Amygdala (tissue), 56 donors: ENCODE measurements at places on chromosomes 7 and 10.

DNA sequence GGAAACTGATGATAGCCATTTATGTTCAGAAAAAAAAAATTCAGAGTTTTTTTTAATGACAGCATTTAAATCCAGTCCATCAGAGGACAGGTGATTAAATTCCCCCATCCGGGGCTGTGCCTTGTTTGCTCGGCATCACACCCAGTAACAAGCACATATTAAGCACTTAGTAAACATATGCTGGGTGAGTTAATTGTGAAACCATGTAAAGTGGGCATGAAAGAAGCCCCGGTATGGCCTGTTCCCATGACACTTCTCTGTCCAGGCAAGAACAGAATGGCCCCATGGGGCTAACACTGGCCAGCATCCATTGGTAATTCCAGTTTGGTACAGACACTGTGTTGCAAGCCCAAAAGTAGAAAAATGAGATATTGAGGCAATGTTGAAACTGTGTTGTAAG, 220.8 kb upstream of the RNF32 start:
- DNase-seq = no peak

DNA sequence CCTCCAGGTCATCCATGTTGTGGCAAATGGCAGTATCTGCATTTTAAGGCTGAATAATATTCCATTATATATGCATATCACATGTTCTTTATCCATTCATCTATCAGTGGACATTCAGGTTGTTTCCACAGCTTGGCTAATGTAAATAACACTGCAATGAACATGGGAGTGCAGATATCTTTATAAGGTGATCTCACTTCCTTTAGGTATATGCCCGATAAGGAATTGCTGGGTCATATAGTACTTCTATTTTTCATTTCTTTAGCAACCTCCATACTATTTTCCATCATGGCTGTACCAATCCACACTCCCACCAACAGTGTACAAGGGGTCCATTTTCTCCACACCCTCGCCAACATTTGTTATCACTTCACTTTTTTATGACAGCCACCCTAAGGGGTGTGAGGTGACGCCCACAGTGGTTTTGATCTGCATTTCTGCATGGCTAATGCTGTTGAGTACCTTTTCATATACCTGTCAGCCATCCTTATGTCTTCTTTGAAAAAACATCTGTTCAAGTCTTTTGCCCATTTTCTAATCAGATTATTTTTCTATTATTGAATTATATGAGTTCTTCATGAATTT, 18.9 kb downstream of the ABI1 start:
- no peak for DNase-seq

DNA sequence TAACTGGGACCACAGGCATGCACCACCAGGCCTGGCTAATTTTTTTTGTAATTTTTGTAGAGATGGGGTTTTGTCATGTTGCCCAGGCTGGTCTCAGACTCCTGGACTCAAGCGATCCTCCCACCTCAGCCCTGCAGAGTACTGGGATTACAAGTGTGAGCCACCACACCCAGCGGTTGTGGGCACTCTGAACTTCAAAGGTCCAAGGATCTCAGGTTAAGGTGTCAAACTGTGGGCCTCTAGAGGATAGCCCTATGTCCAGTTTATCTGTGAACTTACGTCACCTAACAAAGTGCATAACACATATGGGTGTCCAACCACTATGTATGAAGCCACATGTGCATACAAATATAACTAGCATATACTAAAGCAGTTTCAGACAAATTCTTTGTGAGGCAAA, 3.2 kb upstream of the IL2RA start:
- no peak for DNase-seq

- no peak for DNase-seq
These were observed 66.5 kb upstream of the SVIL start for GRCh38 chr10:29701306-29701705.

DNA sequence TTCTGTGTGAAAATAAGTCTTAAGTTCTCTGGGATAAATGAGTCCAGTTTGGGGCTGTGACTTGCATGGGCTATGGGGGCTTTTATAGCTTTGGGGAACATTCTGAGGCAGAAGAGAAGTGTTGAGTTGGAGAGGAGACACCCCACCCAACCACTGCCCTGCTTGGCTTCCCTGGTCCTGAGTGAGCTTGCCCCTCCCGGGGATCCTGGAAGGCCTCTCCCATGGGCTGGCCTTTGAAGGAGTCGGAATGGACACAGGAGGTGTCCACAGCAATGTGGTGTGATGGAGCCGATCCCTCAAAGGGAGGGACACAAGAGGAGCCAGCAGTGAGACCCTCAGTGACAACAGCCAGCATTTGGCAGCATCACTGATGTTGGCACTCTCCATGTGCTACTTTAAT, 89.8 kb downstream of the GLRX3 start:
- DNase-seq = no peak

DNA sequence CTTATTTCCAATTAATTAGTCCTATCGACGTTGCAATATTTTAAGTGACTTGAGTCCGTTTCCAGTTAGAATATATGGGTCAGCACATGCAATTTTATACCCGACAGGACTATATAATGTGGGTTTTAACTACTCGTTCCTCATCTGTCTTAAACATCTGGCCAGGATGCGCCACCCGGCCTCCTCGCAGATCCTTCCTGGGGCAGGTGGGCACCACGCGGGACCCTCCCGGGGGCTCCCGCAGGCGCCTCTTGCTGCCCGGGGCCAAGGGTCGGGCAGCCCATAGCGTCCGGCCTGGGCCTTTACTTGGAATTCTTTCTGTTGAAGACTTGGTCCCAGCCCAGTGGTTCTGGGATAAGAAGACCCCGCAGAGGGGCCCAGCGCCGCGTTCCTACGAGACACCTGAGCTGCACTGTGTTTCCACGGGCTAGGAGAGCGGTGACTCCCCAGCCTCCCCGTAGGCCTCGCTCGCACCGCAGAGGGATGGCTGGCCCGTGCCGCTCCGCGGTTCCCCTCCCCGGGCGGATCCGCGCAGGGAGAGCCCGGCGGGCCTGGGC, 10.1 kb upstream of the MNX1 start:
- DNase-seq = no peak

DNA sequence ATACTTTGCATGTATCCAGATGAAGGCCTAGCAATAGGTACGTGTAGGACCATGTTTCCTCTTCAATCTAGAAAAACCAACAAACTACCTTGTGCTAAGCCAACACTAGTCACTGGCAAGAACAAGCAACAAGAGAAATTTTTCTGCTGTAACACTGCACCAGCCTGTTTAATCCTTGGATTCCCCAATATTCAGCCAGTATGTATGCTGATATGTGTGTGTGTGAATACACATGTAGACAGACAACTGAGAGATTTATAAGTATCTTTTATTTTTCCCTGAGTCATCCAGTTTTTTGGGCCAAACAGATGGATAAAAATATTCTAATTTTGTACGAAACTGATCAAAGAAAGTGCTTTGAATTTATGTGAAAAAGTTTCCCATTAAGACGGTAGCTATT, 26.2 kb downstream of the GLI3 start:
- no peak for DNase-seq

DNA sequence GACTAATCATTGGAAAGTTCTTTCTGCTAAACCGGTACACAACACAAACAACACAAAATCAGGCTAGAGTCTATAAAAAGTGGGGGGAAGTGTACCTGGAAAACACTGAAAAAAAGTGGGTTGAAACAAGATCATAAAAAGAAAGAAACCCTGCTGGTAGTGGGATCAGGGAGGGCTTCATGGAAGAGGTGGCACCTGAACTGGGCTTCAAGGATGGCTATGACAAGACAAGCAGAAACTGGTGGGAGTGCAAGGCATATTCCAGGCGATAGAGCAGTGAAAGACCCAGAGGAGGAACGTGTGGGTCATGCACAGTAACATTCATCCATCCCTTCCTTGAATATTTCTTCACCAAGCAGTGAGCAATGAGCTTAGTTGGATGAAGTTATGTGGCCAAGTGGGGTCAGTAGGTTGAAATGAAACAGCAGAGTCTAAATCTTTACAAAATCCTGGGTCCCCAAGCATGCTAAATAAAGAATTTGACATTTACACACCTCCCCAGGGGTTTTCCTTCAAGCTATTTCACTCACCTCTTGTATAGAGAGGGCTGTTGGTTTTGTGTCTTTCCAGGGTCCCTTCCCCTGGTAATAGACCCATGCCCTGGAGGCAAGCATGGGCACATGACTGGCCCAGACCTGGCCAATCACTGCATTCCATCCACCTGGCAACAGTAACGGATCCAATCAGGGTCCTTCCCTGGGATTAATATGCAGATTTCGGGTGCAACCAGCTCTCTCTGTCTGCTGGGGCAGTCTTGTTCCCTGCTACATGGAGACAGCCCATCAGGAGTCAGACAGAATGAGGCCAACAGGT, 38.2 kb downstream of the SPOCK2 start:
- no peak for DNase-seq

- no peak for DNase-seq
These were observed 11.5 kb upstream of the AKR1B10 start for GRCh38 chr7:134515569-134516468.

DNA sequence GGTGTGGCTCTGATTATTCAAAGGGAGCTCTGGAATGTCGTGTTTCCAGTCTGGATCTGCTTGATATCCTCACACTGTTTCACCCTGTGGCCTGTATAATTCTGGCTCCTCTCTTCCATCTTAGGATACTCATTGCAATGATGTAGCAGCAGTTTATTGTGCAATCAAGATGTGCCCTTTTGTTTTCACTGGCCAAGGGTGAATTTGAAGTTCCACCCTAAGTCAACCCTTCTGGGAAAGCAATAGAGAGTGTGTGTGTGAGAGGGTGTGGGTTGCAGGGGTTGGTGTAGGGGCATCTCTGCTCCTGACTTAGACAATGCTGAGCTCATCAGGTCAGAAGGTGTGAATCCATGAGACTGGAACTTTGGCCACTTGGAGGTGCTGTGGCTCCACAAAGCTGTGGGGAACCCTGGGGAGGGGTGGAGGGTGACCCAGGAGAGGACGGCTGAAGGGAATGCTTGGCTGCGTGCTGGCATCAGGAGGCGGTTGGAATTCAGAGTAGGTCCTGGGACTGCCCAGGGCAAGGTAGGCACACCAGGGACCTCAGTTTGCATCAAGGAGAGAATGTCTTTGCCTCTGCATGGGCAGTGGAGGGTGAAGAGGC, 118.0 kb upstream of the PRSS58 start:
- no peak for DNase-seq

DNA sequence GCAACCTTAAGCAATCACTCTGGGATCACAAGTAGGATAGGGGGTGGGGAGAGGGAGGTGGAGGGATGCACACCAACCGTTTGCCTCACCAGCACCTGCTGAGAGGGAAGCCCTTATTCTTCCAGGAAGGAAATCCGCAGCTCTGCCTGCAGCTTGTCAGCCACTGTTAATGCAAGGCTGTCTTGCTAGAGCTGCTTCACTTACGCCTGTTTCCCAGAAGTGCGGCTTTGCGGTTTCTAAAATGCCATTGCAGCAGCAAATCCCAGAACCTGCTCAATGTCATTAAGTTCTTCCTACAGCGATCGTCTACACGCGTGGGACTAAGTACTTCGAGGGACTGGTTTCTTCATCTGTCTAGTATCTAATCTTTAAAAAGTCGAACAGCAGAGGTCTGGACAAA, 191.1 kb downstream of the ZMYND11 start:
- DNase-seq = no peak

DNA sequence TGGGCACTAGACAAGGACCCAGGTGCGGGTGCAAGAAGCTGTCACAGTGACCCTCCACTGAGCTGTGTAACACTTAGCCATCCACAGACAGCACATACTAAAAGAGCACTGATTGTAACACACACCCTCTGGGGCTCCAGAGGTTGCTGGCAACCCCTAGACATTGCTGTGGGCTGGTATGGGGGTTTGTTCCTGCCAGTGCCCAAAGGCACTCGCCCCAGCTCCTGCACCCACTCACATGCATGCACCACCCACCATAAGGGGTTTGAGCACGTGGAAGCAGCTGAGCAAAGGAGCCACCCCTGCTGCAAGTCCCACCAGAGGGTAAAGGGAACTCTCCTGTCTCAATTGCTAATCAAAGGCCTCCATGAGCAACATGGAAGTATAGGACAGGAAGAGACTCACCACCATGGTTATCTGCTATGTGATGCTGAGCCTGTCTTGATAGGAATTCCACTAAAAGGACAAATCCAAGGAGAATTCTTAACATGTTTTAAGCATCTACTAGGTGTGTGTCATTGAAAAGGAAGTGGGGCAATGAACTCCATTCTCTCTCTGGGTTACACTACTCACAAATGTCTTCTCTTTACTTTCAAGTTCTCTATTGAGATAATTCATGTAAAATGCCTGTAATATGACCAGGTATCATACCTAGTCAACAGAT, 103.1 kb downstream of the GFRA1 start:
- no peak for DNase-seq

GRCh38 chr10:111100198-111100597, 23.4 kb downstream of the ADRA2A start:
- no peak for DNase-seq

- no peak for DNase-seq
These were observed 618.5 kb downstream of the INHBA start for GRCh38 chr7:41084381-41084780.

DNA sequence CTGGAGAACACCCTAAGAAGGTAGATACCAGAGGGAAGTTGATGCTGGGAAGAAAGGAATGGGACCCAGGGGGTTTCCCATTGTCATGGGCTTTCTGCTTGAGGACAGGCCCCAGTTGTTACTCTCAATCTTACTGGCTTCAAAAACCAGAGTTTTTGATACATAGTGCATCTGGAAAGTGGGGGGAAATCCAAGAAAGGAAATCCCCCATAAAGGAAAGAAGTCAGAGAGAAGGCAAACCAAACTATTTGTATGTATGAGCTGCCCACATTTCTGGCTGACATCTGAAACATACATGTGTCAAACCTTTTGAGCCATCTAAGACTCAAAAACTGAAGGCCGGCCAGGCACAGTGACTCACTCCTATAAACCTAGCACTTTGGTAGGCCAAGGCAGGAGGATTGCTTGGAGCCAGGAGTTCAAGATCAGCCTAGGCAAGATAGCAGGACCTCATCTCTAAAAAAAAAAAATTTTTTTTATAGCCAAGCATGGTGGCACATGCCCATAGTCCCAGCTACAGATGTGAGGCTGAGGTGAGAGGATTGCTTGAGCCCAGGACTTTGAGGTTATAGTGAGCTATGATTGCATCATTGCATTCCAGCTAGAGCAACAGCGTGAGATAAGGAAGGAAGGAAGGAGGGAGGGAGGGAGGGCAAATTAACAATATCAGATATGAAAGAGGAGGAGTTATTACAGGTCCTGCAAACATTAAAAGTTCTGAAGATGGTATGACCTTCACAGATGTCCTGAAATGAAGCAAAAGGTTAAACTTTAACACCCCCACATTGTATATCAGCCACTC, 6.7 kb upstream of the COA1 start:
- no peak for DNase-seq
